Brain (organoid and tissue), 16 donors: ENCODE measurements at places on chromosomes 1 and 21.

DNA sequence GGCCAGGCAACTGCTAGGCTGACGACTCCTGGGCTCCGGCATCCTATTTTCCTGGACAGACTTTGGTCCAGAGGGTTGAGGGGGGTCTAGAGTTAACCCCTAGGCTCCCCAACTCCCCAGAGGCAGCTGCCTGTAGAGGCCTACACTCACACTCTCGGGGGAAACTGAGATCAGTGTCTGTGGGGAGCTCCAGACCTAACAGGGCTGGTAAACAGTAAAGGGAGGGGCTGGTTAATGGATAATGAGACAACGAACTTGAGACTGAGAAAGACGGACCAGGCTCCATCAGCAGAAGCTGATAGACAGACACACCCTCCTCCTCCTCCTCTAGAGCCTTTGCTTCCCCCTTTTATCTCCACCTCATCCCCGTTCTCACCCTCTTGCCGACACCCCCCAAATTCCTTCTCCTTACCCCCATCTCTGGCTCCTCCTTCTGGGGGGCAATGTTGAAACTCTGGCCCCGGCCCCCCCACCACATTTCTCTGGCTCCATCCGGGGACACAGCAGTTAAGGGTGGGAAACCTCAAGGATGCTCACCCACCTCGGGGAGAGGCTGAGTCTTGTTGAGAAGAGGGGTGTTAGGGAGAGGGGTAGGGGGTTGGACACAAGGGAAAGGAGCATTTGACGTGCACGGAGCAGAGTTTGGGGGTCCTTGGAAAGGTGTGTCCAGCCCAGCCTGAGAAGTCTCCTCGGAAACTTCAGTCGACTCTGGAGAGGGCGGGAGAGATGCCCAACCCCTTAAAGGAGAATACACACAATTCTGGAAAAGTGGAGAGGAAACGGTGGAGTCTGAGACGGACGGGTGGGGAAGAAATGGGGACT, at the start of gene MTMR11:
Gene MTMR11 (minus strand): TSS at position 710 of the 822 bp plus-strand sequence. CDS start 232 bp downstream, at position 478.
- peak; percentile 17 for DNase-seq

DNA sequence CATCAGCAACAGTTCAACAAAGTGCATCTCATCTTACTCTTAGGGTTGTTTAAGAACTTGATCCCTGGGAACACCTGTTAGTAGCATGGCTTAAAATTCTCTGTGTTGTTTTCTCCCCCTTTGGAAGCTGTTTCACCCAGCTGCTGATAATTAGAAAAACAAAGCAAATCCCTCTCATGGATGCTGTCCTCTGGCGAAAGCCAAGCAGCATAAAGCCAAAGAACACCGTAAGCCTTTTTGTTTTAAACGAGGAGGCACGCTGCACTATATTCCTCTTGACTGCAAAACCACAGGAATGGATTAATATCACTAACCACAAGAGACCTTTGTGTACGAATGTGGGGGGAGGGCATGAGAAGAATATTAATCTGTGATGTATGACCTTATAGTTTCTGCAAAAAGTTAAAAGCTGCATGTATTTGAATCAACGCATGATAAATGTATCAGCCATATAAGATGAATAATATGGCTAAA, 923.2 kb downstream of the LTN1 start:
- DNase-seq = no peak

- DNase-seq = no peak
These were observed 8.0 kb upstream of the TMEM61 start for GRCh38 chr1:54972436-54972835.

- no peak for DNase-seq
These were observed 2.7 kb downstream of the NADK start for GRCh38 chr1:1775327-1776226.

DNA sequence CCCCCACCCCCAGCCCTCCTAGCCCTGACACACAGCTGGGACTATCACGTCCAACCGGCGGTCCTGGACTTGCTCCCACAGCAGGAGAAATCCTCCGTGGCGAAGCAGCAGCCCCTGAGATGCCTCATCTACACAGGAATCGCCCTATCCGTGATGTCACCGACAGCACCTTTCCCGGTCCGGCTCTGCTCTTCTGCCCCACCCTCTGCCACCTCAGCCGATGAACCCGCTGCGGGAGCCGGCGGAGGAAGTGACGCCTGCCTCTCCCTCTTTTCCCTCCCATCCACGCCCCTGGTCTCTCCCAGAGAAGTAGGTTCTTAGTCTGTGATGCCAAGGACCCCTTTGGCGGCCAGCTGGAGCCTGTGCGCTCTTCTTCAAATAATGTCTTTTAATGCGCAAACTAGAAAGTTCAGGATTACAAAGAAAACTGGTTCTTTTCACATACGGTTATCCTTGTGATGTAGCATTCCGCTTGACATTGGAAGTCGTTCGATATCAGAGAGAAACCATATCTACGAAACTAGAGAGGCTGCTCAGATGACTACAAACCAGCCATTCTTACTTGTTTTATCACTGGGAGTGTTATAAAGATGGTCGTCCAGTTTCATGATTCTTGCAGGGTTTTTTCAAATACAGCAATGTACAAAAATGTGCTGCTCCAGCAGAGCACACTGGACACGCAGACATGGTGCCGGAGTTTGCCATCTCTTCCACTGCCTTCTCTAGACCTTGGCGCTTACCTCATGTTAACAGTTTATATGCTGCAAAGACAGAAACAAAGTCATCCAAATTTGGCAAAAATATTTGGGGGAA, 120.3 kb downstream of the PPIAL4G start:
- peak; percentile 81 for DNase-seq

GRCh38 chr1:81326212-81326611, 474.5 kb upstream of the ADGRL2 start:
- DNase-seq = no peak

- peak; percentile 97 for DNase-seq
These were observed at the start of gene TM2D1 for GRCh38 chr1:61724813-61725694. TSS of gene TM2D1 (minus strand) at chr1:61725141. CDS start at chr1:61725120, 21 bp downstream.

- DNase-seq = no peak
These were observed 58.5 kb downstream of the FOXO6 start for GRCh38 chr1:41419584-41420295.

- no peak for DNase-seq
These were observed 33.5 kb upstream of the RAP1A start for GRCh38 chr1:111586112-111586511.

- DNase-seq = peak; percentile 90
These were observed 8.1 kb upstream of the VWA5B1 start for GRCh38 chr1:20282533-20282932.

GRCh38 chr1:105838071-105838470, 1218.4 kb upstream of the PRMT6 start:
- no peak for DNase-seq

GRCh38 chr1:103362348-103363007, 163.0 kb upstream of the RNPC3 start:
- DNase-seq = no peak

DNA sequence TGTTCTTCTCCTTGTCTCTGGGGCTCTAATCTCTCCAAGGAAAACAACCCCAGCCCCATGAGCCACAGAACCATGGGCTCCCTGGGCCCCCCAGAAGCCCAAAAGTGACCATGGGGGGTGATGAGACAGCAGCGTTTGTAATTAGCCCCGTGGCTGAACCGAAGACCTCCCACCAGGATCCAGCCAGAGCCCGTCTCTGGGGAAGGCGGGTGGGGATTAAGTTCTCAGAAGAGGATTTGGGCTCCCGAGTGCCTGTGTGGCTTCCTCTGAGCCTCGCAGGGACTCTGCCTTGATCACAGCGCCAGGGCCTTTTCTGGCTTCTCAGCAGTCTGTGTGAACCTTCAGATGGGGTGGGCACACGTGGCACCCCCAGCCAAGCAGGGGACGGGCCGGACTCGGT, 77.0 kb downstream of the ALPL start:
- peak; percentile 63 for DNase-seq

GRCh38 chr1:16924919-16925477, 3.3 kb downstream of the CROCC start:
- DNase-seq = no peak

- DNase-seq = no peak
These were observed 24.0 kb upstream of the VASH2 start for GRCh38 chr1:212926372-212926771.

GRCh38 chr1:158283965-158284364, 5.8 kb upstream of the CD1C start:
- no peak for DNase-seq

DNA sequence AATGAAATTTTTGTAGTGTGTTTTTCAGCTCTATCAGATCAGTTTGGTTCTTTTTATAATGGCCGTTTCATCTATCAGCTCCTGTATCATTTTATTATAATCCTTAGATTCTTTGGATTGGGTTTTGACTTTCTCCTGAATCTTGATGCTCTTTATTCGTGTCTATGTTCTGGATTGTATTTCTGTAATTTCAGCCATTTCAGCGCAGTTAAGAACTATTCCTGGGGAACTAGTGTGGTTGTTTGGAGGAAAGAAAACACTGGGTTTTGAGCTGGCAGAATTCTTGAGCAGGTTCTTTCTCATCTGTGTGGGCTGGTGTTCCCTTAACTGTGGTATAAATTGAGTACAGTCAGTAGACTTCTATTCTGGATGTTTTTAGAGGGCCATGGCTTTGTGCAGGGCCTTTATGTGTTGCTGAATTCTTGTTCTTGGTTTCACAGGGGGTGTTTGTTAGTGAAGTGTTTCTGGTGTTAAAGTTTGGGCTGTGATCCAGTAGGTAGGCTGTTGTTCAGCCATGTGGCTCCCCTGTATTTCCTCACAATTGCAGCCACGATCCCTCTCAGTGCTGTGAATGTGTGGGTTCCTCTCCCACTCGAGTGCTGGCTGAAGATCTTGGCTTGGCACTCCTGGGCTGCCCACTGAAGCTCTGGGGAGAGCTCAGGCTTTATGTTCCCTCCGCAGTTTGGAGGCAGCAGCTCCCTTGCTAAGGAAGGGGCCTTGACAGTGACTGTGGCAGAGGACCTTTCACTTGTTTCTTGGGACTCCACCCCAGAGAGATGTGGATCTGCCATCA, 56.0 kb upstream of the CCDC190 start:
- no peak for DNase-seq

GRCh38 chr1:247557926-247558674, 9.2 kb downstream of the GCSAML start:
- DNase-seq = no peak

DNA sequence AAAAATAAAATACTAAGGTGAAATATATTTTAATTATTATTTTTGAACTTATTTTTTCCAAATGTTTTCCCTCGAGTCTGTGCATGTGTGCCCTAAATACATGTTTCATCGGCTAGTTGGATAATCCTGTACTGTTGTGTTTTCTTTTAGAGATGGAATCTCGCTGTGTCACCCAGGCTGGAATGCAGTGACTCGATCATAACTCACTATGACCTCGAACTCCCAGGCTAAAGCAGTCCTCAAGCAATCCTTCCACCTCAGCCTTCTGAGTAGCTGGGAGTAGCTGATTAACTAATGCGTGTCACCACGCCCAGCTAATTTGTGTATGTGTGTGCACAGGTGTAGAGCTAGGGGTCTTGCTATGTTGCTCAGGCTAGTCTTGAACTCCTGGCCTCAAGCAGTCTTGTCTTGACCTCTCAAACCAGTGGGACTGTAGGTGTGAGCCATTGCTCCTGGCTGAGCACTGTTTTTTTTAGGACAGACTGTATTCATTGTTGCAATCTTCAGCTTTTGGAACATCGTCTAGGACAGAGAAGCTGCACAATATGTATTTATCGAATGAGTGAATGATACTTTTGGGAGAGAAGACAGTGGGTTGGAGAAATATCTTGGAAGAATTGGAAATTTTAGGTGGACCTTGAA, 4.8 kb upstream of the TMCO1 start:
- no peak for DNase-seq

DNA sequence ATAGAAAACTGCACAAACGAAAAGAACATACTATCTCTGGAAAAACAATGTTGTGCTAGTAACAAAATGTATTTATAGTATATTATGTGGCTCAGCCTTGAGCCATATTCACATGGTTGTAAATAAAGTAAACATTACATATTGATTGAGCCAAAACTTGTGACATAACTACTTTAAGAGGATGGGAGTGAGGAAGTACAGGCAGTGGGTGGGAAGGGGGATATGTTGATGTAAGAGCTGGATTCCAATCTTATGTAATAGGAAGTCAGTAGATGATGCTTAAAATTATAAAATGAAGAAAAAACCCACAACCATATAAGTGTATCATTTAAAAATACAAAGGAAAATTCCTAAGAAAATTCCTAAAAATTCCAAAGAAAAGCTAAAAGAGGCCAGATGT, 42.7 kb downstream of the RHOU start:
- DNase-seq = no peak
